Fibroblast of lung (primary cell): ENCODE measurements at places on chromosomes 3 and 15. TPM values are rescaled to one million over a fixed set of nuclear protein-coding genes. Genes with fewer than 3 reads are reported as not detected.

The USP19 gene
- 49.1 and 53.8 TPM in 2 replicates for total RNA-seq

- peak; percentile 23 for DNase-seq
Observed at GRCh38 chr3:111627092-111627491, 31.9 kb upstream of the ZBED2 start.

- no peak for DNase-seq
Observed at GRCh38 chr15:93748710-93749109, 482.7 kb upstream of the MCTP2 start.

The TRPC1 gene
- total RNA-seq: 43.1 and 56.5 TPM in 2 replicates

- no peak for DNase-seq
Observed at GRCh38 chr15:92883876-92884435, 16.2 kb upstream of the CHD2 start.

The CORO2B gene
- total RNA-seq: 15.7 and 25.3 TPM in 2 replicates

- DNase-seq: peak; percentile 63
Observed at GRCh38 chr15:78131295-78132061, at the start of gene CIB2. Gene CIB2 (minus strand): TSS chr15:78131445. CDS start chr15:78131215, 230 bp downstream.

- DNase-seq: no peak
Observed at GRCh38 chr3:127213381-127213918, 20.5 kb downstream of the PRR23E start.

DNA sequence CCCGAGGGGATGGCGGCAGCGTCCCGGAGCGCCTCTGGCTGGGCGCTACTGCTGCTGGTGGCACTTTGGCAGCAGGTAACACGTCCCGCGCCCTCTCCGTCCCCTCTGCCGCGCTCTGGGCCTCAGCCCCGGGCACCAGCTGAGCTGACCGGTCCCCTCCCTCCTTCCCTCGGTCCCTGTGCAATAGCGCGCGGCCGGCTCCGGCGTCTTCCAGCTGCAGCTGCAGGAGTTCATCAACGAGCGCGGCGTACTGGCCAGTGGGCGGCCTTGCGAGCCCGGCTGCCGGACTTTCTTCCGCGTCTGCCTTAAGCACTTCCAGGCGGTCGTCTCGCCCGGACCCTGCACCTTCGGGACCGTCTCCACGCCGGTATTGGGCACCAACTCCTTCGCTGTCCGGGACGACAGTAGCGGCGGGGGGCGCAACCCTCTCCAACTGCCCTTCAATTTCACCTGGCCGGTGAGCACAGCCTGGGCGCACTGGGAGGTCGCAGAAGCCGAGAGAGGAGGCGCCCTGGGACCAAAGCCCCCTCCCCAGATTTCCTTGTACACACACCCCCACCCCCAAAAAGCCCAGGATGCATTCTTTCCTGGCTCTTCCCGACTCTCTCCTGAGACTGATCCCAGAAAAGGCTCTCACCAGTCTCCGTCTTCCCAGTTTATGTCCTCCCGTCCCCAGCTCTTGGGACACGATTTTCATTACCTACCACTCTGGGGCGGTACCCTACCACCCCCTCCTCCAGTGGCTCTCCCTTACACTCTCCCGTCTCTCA lies 705 bp downstream of the DLL4 start:
- DNase-seq: peak; percentile 65

The CCDC33 gene
- total RNA-seq: not detected in 2 replicates

GRCh38 chr3:103218793-103219192 lies 784.0 kb downstream of the ZPLD1 start:
- no peak for DNase-seq

- DNase-seq: peak; percentile 47
Observed at GRCh38 chr3:61978460-61979419, 394.6 kb downstream of the FEZF2 start.

DNA sequence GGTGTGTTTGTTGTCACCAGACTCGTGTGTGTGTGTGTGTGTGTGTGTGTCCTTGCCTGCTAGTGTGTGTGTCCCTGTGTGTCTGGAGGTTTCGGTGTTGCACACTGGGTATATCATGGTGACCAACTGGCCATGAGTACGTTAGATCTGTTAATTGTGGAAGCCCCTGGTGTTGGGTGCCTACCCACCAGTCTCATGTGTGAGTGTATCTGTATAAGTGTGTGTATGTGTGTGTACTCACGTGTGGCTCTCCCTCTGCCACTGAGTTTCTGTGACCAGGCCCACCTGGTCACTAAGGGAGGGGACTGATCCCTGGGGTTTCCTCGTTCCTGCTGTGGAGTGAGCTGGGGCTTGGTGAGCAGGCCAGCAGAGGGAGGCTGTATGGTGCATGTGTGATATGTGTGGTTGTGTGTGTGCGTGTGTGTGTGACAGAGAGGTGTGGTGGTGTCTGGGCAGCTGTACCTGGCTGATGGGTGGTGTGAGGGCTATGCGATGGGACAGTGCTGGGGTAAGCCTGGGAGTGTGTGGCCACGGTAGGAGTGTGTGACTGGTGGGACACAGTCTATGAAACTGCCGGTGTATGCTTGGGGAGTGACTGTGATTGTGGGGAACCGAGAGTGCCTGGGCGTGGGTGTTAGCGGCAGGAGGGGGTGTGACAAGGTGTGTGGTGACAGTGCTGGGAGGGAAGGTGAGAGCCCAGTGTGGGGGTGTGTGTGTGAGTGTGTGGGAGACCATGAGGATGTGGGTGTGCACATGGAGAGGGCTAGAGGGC lies 1.8 kb downstream of the PRKCD start:
- DNase-seq: no peak

DNA sequence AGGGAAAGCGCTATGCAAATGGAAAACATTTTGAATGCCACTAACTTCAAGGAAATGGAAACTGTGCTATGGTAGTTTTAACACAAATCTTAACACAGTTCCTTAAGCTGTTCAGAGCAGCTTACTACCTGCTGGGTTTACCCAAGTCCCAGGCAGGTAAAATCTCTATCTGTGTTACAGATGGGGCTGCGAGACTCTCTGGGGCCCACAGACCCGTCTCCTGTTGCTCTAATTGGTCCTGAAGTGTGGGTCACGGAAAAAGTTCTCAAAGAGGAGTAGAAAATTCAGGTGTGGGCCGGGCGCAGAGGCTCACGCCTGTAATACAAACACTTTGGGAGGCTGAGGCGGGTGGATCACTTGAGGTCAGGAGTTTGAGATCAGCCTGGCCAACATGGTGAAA lies 16.9 kb upstream of the ZFYVE19 start:
- no peak for DNase-seq

The UCN2 gene
- 0.26 and 0.66 TPM in 2 replicates for total RNA-seq

DNA sequence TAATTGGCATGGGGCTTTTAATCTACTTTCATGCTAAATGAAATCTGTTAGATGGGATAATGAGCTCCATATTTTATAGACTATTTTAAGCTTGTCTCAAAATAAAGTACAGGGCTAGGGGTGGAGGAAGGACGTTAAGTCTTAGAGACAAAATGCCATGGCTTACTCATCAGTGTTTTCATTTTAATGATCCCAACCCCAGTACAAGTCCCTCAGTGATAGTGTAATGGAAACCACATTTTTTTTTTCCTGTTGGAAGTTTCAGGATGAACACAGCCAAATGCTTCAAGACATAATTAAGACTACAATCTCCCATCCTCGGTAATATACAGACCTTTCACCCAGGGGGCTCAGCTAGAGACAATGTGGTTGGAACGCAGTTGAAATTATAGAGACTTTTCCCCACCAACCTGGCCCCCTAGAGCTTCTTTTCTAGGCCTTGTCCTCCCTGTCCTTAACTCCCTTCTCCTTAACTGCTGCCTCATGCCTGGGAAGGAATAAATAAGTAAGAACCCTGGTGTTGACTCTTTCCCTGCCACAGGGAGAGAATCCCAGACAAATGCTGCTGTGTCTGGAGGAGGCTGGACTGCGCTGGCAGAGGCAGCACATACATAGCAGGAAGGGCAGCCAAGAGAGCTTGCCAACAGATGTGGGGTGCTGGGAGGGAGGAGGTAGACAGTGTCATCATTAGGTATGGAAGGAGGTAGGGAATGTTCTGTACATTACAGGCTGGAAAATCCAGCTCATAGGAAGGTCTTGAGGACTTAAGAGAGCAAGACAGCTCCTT lies 115.4 kb upstream of the ROPN1 start:
- peak; percentile 68 for DNase-seq

DNA sequence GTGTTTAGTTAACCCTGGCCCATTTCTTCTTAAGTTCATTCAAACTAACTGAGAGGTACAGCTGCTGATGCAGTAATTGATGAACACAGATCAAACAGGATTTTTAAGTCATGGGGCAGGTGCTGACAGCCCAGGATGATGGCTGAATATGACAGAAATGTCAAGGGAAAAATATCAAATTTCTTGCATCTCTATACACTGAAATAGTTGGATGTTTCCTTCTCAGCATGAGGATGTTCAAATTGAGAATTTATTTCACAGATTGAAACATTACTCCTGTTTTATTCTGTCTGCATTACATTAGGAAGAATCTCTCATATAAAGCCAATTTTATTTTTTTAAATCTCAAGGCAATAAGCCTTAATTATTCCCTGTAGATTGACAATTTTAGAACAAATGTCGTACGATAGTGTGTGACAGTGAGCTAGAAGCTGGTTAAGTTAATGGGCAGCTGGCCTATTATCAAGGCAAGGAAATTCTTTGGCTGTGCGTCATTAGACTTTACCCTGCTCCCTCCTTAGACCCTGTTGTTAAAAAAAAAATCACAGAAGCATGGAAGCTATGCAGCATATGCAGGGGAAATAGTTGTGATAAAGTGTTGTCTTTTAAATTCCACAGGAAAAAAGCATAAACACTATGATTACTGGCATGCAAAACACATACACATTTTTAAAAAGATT lies 183.8 kb upstream of the KCNMB2 start:
- peak; percentile 78 for DNase-seq

GRCh38 chr3:141250828-141251227 lies 19.2 kb downstream of the PXYLP1 start:
- DNase-seq: no peak

DNA sequence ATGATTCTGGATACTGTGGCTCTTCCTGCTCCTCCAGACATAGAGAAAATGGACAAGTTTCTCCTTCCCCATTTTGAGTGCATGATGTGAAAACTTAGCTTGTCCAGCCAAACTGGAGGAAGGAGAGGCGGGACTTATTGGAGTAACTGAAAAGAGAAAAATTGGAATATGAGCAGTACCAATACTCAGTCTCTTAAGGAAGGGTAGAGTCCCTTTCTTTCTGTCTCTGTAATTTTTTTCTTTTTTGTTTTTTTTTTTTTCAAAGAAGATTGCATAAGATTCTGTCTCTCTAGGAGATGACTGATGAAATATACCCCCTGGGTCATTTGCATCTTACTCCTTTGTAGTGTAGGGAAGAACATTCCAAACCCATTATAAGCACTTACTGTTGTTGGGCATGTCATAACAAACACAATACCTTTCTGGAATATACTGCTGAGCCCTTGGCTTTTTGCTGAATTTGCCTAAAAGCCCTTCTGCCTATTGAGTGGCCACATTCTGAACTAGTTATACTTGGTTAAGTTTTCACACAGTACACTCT lies 498.1 kb upstream of the TPRG1 start:
- DNase-seq: peak; percentile 78

GRCh38 chr3:14397531-14397930 lies 4.9 kb upstream of the SLC6A6 start:
- no peak for DNase-seq

The CPN2 gene
- not detected in 2 replicates for total RNA-seq
